Hematopoietic multipotent progenitor cell treated with erythropoietin and hydrocortisone succinate and interleukin-3 and kit ligand, for 17 days (in vitro differentiated cells): ENCODE measurements at places on chromosomes 7 and 10.
A peak's percentile ranks its signal among the peaks of the same experiment; 100 is the strongest.

GRCh38 chr10:79044036-79044632, 24.6 kb upstream of the ZMIZ1 start:
- DNase-seq, result no peak

- no peak for DNase-seq
These were observed 24.7 kb upstream of the PDLIM1 start for GRCh38 chr10:95315509-95315908.

GRCh38 chr7:94041529-94041928, 37.4 kb upstream of the BET1 start:
- DNase-seq, result no peak

- no peak for DNase-seq
These were observed 6.2 kb upstream of the HOXA11 start for GRCh38 chr7:27191161-27191731.

GRCh38 chr10:269440-270074, 134.3 kb downstream of the ZMYND11 start:
- DNase-seq, result no peak

GRCh38 chr10:22816298-22816653, 101.9 kb upstream of the PIP4K2A start:
- peak; percentile 24 for DNase-seq

- no peak for DNase-seq
These were observed 70.2 kb upstream of the FGFR2 start for GRCh38 chr10:121668314-121669027.

DNA sequence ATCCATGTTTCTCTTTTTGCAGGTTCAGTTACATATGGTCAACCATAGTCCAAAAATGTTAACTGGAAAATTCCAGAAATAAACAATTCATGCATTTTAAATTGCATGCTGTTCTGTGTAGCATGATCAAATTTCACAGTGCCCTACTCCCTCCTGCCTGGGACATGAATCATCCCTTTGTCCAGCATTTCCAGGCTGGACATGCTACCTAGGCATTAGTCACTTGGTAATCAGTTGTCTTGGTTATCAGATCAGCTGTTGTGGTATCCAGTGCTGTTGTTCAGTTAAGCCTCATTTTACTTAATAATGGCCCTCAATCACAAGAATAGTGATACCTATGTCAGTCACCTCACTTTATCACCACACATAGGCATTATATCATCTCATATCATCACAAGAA, 7.3 kb upstream of the PNLIP start:
- DNase-seq, result no peak

GRCh38 chr10:111705021-111705420, 478.5 kb downstream of the GPAM start:
- no peak for DNase-seq

GRCh38 chr10:34786464-34786863, 28.6 kb downstream of the PARD3 start:
- no peak for DNase-seq

DNA sequence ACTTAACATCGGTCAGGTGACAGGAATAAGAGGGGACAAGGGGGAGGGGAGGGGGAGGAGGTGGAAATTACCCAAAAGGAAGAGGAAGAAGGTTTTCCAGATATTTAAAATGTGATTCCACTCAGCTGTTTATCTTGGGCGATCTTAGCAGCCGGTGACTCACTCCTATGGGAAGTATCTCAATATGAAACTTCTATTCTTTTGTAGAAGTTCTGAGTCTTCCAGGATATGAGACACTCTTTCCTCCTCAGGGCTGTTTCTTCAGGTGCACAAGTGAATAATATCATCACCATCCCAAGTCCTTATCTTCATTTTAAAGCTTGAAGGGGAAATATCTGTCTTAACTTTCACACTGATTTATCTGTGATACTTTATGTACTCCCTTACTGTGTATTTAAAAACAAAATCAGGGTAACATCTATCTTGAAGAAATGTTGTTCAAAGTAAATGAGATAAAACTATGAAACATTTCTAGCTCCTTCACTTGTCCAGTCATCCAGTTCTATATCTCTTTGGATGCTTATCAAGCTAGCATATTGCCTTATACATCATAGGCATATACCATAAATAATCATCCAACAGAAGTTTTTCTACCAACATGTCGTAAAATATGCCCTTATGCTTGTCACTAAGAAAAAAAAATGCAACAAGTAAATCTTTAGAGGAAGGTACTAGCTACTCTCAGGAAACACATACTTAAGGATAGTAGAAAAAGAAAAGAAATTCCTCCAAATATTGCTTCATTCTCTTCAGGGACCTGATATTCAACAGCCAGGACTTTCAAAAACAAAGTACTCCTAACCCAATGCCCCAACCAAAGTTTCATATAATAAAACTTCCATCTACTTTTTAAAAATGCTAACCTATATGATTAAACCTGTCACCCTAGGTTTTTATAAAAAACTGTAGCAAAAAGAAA, 13.7 kb downstream of the DOCK4 start:
- DNase-seq, result no peak

DNA sequence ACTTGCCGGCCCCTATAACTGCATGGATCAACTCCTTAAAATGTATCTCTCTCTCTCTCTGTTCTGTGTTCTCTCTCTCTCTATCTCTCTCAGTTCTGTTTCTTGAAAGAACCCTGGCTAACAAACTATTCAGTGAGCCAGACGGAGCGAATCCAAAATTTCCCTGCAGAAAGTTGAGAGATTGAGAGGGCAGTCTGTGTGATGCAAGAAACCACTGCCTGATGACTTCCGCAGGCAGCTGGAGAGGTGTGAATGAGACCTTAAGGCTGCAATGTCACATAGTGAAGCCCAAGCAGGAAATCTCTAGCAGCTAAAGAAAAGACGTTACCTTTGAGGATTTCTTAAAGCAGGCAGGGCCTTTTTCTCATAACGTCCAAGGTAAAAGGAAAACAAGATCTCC, 17.3 kb downstream of the FAM107B start:
- DNase-seq, result no peak

DNA sequence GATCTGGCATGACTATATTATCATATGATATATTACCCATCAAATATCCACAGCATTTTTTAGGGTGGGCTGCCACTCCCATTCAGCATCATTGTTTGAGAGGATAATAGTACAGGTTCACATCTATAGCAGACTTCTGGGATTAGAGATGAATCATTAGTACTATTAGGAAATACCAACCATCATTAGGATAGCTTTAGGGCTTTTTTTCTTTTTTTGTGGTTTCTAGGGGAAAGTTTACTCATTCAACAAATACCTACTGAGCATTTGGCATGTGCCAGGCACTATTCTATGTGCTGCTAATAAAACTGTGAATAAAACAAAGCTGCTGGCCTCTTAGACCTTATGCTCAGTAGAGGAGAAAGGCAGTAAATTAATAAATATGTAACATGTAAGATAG, 40.6 kb downstream of the NHLRC2 start:
- no peak for DNase-seq

GRCh38 chr7:99559175-99559915, 903 bp downstream of the ZNF655 start:
- DNase-seq, result no peak

DNA sequence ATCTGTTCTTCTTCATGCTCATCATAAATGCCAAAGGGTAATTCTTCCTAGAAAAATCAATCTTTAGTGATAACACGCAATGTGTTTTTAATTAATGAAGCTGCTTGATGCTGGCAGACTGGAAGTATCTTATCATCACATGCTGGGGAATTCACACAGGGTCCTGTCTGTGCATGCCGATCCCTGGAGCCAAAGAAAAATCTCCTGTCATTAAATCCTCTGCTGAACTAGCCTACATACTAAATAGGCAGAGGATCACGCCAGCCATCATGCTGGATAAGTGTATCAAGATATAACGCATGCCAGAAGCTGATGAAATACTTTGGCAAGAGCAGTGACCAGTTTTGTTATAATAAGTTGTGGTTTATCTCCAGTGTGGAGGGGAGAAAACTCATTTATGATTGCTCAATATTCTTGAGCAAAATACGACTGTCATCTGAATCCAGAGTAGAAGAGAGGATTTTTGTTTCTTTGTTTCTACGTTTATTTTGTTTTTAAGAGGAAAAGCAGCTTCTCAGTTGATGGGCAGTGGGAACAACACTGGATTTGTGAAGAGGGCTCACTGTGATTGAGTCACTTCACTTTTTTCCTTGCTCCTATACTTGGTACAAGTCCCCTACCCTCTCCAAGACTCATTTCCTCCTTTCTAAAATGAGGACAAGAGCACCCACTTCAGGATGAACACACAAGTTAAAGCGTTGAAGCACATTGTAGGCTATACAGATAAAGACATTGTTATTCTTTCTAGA, 649.1 kb downstream of the TNS3 start:
- no peak for DNase-seq

DNA sequence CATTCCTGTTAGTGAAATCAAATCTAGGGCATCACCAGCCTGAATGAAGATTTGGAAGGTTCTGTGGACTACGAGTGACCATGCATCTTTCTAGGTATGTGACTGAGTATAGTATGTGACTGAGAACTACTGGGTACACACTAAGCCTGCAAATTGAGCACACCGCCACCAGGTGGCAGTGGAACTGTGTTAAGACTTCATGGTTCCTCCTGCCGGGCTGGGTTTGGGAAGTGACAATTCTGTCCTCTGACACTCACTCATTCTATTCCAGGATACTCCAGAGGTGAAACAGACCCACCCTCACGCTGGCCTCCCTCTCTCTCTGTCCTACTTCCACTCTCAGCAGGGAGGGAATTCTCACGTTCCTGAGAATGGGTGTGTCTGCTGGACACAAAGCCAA, 84.0 kb upstream of the TMEM248 start:
- DNase-seq, result peak; percentile 77

GRCh38 chr7:20299647-20300312, 30.9 kb upstream of the ITGB8 start:
- DNase-seq, result no peak

- DNase-seq, result no peak
These were observed 6.7 kb downstream of the BHLHA15 start for GRCh38 chr7:98217623-98218582.

GRCh38 chr7:144256112-144256511, 8.5 kb downstream of the OR2A7 start:
- DNase-seq, result peak; percentile 4
